ENCODE measurements at places on chromosomes 3 and 15. TPM values are rescaled to one million over a fixed set of nuclear protein-coding genes. Genes with fewer than 3 reads are reported as not detected.

- H3K27ac ChIP-seq, result no peak overlapping the region
- H3K4me3 ChIP-seq, result no peak overlapping the region
- no peak for DNase-seq
These were observed 190.9 kb downstream of the TJP1 start for GRCh38 chr15:29631076-29632070.

DNA sequence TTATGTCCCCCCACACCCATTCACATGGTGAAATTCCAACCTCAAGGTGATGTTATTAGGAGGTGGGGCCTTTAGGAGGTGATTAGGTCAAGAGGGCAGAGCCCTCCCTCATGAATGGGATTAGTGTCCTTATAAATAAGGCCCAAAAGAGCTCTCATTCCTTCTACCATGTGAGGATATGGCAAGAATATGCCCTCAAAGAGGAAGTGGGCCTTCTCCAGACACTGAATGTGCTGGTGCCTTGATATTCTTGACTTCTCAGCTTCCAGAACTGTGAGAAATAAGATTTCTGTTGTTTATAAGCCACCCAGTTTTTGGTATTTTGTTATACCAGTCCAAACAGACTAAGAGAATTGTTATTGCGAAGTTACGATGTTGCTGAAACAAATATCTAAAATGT is 94.4 kb downstream of the ANKRD28 start:
- no peak overlapping the region for H3K27ac ChIP-seq
- no peak for DNase-seq
- H3K36me3 ChIP-seq, result peaks cover 3% of the 10 kb centered on the region
- no peaks in the 10 kb centered on the region for H3K4me1 ChIP-seq

- H3K4me1 ChIP-seq, result no peaks in the 10 kb centered on the region
- peaks cover 28% of the 10 kb centered on the region for H3K36me3 ChIP-seq
- H3K27ac ChIP-seq, result no peak overlapping the region
- H3K27me3 ChIP-seq, result no peaks in the 10 kb centered on the region
- H3K4me3 ChIP-seq, result no peak overlapping the region
- DNase-seq, result no peak
These were observed 16.5 kb downstream of the GORASP1 start for GRCh38 chr3:39090922-39091321.

Gene MPI
- polyA plus RNA-seq, result 21.3 TPM

Gene IL16
- 5.3 TPM for polyA plus RNA-seq

Gene NDN
- polyA plus RNA-seq, result 16.7 TPM
